ENCODE measurements at places on chromosomes 3 and 15. TPM values are rescaled to one million over a fixed set of nuclear protein-coding genes. Genes with fewer than 3 reads are reported as not detected.

PLD1 gene
- total RNA-seq: 21.9 TPM

SLC51B gene
- total RNA-seq: not detected

ISL2 gene
- 3.0 TPM for total RNA-seq

FBXL22 gene
- total RNA-seq: 2.1 TPM

STAB1 gene
- total RNA-seq: not detected

KLHDC8B gene
- 27.3 TPM for total RNA-seq

STX19 gene
- total RNA-seq: not detected

USP13 gene
- 10.5 TPM for total RNA-seq

DNA sequence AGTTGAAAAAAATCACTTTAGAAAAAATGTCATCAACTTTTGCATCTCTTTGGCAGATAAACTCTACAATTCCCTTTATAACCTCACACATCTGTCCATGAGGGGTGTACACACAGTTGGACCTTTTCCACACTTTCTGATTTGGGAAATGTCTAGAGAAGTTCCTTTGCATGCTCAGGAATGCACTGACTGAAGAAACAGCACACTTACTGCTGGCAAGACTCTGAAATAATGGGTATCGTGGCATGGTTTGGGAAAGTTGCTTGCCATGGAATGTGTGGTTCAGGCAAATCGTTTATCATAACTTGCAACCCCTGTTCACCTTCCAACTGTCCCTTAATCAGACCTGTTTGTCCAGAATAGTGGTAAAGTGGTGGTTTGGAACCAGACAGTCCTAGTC, 135.3 kb upstream of the TGFBR2 start:
- no peak for DNase-seq
- H3K27me3 ChIP-seq: no peaks in the 10 kb centered on the region
- no peak overlapping the region for H3K4me3 ChIP-seq
- no peak overlapping the region for H3K27ac ChIP-seq

DNA sequence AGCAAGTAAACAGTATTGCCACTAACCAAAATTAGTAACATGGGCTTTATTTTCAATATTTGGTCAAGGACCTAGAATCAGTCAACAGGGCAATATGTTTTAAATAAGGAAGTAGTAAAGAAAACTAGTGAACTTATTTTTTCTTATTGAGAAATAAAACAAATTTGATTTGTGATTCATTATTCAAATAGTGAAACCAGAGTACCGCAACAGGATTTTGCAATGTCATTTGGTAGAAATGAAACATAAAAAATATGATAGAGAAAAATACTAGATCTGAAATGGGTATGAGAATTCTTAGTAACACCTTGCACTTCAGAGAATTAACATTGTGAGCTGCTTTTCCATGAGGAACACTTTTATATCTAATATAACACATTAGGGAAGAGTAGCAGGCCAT, 291.8 kb upstream of the GBE1 start:
- no peaks in the 10 kb centered on the region for H3K36me3 ChIP-seq
- H3K4me1 ChIP-seq: no peaks in the 10 kb centered on the region
- H3K4me3 ChIP-seq: no peak overlapping the region
- H3K27ac ChIP-seq: no peak overlapping the region

DNA sequence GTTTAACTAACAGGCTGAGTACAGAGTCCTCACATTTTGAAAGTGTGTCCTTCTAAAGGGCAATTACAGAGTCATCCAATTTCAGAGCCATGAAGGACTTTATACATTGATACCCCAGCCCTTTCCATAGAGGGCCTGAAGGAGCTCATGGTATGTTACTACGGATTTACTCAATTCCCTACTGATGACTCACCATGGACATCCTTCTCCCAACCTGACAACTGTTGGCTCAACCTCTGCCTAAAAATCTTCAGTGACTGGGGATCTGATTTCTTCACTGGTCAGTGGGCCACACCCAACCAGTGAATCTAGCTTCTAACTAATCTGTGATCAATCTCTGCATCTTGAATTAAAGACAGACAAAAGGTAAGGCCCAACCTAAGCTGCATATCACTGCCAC, 963.4 kb upstream of the CFAP20DC start:
- H3K27me3 ChIP-seq: no peaks in the 10 kb centered on the region
- no peaks in the 10 kb centered on the region for H3K36me3 ChIP-seq
- no peak overlapping the region for H3K4me3 ChIP-seq
- DNase-seq: no peak
- H3K27ac ChIP-seq: no peak overlapping the region
- H3K4me1 ChIP-seq: no peaks in the 10 kb centered on the region

GRCh38 chr3:134406331-134407238, 32.3 kb upstream of the AMOTL2 start:
- DNase-seq: no peak
- no peak overlapping the region for H3K4me3 ChIP-seq
- no peak overlapping the region for H3K27ac ChIP-seq
- H3K36me3 ChIP-seq: no peaks in the 10 kb centered on the region
- H3K27me3 ChIP-seq: no peaks in the 10 kb centered on the region

DNA sequence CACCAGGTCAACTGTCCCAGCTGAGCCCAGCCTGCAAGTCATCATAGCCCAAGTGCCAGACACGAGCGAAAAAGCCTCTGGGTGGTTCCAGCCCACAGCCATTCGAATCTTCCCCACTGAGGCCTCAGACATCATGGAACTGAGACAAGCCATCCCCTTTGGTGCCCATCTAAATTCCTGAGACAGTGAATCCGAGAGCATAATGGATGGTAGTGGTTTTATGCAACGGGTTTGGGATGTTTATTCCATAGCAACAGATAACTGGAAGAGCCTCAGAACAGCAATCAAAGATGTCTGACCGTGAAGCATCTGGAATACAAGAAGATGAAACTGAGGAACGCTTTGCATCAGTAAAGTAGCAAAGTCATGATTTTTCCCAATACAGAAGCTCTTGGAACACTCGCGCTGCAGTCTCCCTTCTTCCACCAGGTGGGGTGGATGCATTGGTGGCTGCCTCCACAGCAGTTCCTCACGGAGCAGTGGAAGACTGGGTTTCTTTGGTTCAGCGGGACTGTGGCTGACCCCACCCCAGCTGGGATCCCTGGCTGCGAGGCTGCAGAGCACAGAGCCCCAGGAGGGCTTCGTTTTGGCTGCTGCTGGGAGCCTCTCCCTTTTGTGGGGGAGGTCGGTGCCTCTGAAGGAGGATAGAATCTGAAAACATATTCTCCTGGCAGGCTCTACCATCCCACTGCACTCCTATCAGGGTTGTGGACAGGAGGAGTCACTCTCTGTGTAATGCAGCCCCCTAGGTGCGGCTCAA, 26.4 kb upstream of the PDE8A start:
- no peak overlapping the region for H3K27ac ChIP-seq
- H3K4me1 ChIP-seq: 0 out of 2 replicates have a peak, but pooled peaks cover 7% of the 10 kb centered on the region
- H3K36me3 ChIP-seq: no peaks in the 10 kb centered on the region

DNA sequence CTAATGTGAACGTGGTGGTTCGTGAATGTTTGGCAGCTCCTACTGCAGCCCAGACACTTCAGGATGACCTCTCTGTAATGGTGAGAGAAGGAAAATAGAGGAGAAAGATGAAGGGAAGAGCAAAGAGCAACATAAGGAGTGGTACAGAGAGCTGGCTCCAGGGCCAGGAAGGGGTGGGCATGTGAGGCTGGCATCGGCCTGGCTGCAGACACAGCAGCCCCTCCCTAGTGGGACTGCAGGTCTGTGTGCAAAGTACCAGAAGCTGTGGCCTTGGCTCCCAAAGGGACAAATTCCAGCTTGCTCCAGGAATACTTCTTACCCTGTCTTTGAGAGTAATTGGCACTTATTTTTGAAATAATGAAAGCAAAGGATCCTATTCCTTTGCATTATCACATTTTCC, 10.0 kb downstream of the FSTL1 start:
- H3K4me3 ChIP-seq: no peak overlapping the region
- H3K27me3 ChIP-seq: no peaks in the 10 kb centered on the region
- H3K27ac ChIP-seq: peak overlapping the region; percentile 38
- no peak for DNase-seq
- peaks cover 67% of the 10 kb centered on the region for H3K4me1 ChIP-seq
- peaks cover 70% of the 10 kb centered on the region for H3K36me3 ChIP-seq

GRCh38 chr15:75002398-75002797, 7.0 kb downstream of the SCAMP5 start:
- H3K27me3 ChIP-seq: no peaks in the 10 kb centered on the region
- no peak overlapping the region for H3K27ac ChIP-seq
- H3K36me3 ChIP-seq: no peaks in the 10 kb centered on the region

- 0 out of 2 replicates have a peak, but pooled peaks cover 3% of the 10 kb centered on the region for H3K27me3 ChIP-seq
- H3K36me3 ChIP-seq: peaks cover 18% of the 10 kb centered on the region
- H3K4me3 ChIP-seq: peak overlapping the region; percentile 60
- peaks cover 20% of the 10 kb centered on the region for H3K4me1 ChIP-seq
- H3K27ac ChIP-seq: peak overlapping the region; percentile 82
These were observed 35.2 kb downstream of the HMCES start for GRCh38 chr3:129313665-129314385.

DNA sequence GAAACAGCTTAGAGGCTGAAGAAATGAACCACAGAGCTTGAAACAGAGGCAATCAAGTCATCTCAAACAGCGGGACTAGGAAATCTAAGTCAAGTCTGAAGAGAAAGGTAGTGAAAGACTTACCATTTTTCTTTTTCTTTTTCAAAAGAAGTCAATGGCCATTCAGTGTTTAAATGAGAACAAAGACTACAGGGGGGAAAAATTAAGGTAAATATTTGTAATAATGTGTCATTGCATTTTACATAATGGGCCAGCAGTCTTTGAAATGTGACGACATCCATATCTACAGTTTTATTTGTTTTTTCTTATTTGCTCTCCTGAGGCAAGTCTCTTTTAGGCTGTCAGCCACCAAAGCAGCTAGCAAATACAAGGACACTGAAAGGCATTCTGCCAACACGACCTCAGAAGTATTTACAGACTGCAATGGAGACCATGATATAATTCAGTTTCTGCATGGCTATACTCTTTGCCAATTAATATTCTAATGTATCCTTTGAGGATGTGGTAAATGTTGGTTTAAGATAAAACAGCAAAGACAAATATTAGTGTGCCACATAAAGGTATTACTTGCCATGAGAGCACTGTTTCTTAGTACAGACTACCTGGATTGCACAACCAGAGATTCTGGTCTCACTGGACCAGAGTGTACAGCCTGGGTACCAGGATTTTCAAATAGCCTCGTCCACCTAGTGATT, 307.0 kb upstream of the THBS1 start:
- peaks cover 62% of the 10 kb centered on the region for H3K4me1 ChIP-seq
- DNase-seq: peak; percentile 63
- H3K4me3 ChIP-seq: no peak overlapping the region
- H3K36me3 ChIP-seq: no peaks in the 10 kb centered on the region
- H3K27ac ChIP-seq: peak overlapping the region; percentile 64

DNA sequence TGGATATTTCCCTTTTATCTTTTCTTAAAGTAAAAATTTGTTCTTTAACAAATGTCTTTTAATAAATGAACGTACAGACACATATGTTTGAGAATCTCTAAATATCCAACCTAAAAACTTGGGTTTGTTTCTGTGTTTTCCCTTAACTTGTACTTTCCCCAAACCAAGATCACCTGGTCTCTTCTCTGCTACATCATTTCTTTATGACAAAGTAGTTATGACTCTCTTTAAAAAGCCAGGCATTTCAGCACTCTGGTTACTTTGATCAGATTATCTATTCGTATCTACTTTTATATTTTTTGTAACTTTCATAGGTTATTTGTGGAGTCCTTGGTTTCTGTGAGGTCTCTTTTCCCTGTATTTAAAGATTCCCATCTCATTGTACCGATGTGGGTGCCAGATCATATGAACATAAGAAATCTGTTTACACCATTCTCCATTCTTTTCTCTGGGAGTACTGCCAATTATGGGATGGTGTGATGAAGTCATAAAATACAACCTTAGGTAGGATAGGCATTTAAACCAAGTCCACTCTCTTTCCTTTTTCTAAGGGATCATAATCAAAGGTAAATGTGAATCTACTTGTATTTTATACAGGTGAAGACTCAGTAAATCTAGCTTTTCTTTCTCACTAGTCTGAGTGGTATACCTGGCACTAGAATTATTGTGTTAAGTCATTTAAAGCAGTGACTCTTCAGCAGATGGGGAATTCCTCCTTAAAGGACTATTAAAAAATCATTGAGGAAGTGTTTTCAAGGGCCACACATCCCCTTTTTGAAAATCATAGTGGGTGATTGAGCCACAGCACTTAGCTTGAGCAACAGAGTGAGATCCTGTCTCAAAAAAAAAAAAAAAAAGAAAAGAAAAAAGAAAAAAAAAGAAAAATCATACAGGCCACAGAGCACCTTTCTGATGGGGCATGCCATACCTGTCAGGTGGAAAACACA, 12.4 kb upstream of the NFKBIZ start:
- H3K27ac ChIP-seq: no peak overlapping the region
- H3K4me3 ChIP-seq: no peak overlapping the region
- H3K4me1 ChIP-seq: peaks cover 15% of the 10 kb centered on the region
- H3K27me3 ChIP-seq: no peaks in the 10 kb centered on the region
- H3K36me3 ChIP-seq: peaks cover 7% of the 10 kb centered on the region

Data from SJSA1 (cell line).